ENCODE measurements at places on chromosomes 7 and 10.
A peak's percentile ranks its signal among the peaks of the same experiment; 100 is the strongest.

DNA sequence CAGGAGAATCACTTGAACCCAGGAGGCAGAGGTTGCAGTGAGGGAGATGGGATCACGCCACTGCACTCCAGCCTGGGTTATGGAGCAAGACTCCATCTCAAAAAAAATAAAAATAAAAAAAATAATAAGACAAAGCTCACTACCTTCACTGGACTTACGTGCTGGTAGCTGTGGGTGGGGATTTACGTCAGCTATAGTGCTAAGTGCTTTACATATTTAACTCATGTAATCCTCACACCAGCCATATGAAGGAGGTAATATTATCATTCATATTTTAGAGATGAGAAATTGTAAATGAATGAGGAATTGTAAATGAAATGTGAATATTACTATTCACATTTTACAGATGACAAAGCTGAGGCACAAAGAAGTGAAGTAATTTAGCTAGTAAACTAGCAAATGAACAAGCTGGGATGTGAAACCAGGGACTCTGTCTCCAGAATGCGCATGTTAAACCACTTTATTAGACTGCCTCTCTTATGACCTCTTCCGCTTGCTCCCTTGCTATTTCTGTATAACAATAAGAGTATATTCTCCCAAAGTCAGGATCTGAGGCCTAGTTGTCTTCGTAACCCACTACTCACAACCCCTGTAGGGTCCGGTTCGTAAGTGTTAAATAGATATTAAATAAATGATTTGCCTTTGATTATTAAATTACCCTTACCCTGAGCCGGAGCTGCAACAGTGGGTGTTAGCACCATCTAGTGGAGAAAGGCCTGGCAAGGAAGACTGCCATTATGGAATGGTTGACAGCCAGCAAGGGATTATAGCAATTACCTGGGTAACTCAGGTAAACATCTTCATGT is 70.2 kb downstream of the HTR7 start:
- DNase-seq, result peak; percentile 46

DNA sequence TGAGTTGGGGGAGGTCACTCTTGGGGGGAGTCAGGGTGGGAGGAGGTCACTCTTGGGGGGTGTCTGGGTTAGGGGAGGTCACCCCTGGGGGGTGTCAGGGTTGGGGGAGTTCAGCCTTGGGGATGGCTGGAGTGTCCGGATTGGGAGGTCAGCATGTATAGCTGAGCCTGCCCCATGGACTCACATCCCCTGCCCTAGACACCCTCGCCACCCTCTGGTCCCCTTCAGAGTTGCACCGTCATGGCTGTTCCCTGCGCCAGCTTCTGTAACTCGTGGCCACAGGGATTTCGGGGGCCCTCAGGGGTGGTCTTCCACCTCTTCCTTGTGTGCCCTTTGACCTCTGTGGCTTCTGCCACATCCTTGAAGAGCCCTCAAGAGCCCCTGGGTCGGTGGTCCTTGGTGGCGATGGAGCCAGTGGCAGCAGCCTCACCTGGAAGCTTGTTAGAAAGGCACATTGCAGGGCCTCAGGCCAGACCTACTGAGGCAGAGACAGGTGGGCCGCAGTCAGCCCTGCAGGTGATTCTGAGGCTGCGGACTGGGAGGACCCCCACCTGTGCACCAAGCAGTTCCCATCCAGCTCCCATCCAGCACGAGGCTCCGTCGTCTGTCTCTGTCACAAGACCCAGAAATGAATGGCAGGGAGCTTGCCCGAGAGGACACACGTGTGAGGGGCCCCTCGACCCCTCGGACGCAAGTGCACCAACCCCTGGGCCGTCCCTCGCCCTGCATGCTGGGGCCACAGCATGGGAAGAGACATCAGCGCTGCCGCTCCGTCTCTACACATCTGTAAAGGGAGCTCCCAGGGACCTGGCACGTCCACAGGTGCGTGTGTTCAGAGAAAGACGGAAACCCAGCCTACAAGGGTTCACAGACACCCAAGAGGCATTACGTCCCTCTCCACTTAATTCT is 44.7 kb upstream of the SUN1 start:
- no peak for DNase-seq

DNA sequence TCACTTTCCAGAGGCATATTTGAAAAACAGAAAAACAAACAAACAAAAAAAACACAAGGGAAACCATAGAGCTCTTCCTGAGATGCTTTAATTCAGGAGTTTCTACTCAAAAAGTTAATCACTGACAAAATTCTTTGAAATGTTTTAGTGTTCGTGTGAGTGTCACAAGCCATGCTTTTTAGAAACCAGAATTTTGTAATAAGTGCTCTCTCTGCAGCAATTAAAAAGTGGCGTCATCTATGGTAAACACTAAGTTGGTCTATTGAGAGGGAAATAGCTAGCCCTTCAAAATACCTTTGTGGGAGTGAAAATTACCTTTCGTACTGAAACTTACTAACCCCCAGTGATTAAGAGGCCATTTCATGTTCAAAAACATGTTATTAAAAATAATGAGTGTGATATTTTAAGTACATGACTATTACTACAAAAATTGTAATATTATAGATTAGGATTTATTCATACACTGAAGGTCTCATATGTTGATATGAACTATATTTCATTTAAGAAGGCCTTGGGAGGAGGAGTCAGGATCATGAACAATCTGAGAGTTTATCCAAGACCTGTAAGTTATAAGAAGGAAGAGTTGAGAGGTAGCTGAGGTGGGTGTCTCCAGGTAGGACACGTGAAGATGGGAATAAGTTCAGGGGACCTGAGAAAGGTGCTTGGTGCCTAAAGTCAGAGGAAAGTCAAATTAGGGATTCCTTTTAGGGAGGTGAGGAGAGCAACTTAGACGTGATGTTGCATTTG is 94.6 kb downstream of the PPP1R9A start:
- DNase-seq, result no peak

GRCh38 chr7:144907577-144907976 is 71.7 kb upstream of the TPK1 start:
- DNase-seq, result no peak

DNA sequence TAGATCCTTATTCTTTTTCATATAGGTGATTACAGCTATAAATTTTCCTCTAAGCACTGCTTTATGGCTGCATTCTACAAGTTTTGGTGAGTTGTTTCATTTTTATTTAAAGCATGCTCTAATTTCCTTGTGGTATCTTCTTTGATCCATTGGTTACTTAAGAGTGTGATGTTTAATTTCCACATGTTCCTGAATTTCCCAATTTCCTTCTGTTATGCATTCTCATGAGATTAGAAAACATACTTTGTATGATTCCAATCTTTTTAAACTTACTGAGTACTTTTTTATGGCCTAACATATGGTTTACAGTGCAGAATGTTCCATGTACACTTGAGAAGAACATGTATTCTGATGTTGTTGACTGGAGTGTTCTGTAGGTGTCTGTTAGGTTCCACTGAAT is 53.4 kb downstream of the MYL10 start:
- no peak for DNase-seq

GRCh38 chr10:122374859-122375678 is 561 bp downstream of the PLEKHA1 start:
- DNase-seq, result peak; percentile 59

GRCh38 chr7:28755255-28755654 is 202.9 kb downstream of the TRIL start:
- peak; percentile 67 for DNase-seq

DNA sequence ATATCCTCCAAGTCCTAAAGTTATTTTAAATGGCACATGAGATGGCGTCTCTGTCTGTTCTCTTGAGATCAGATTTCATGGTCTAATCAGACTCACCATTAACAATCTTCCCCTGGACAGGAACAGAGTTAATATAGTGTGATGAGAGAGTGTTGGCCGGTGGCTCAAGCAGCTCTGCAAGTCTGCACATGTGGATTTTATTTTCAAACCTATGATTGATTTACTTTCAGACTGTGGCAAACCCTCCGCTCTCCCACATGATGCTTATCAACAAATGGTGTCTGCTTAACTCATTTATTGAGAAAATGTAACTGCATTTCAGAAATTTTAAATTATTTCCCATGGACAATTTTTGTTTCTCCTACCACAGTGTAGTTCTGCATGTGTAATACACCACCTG is 46.5 kb upstream of the HGF start:
- no peak for DNase-seq

- peak; percentile 86 for DNase-seq
Measured at GRCh38 chr10:55631071-55631654, 729.9 kb downstream of the ZWINT start.

GRCh38 chr7:7834761-7835160 is 116.4 kb upstream of the RPA3 start:
- DNase-seq, result no peak

GRCh38 chr7:98051118-98051744 is 55.4 kb upstream of the LMTK2 start:
- no peak for DNase-seq

- no peak for DNase-seq
Measured at GRCh38 chr10:6068422-6068821, 6.3 kb upstream of the IL2RA start.

DNA sequence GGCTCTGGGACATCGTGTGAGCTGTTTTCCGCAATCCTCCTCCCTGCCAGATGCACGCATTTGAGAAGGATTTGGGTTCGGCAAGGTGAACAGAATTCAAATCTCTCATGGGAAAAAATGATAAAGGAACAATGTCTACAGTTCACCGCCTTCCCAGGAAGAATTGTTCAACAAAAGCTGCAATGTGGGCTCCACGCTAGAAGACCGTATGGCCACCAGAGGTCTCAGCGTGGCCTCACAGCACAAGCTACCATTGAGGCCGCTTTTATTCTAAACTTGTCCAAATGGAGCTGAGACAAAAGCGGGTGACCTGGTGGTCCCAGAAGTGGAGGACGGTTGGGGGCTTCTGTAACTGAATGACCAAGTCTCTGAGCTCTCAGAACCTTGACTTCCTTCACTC is 733.1 kb downstream of the PARD3 start:
- no peak for DNase-seq

DNA sequence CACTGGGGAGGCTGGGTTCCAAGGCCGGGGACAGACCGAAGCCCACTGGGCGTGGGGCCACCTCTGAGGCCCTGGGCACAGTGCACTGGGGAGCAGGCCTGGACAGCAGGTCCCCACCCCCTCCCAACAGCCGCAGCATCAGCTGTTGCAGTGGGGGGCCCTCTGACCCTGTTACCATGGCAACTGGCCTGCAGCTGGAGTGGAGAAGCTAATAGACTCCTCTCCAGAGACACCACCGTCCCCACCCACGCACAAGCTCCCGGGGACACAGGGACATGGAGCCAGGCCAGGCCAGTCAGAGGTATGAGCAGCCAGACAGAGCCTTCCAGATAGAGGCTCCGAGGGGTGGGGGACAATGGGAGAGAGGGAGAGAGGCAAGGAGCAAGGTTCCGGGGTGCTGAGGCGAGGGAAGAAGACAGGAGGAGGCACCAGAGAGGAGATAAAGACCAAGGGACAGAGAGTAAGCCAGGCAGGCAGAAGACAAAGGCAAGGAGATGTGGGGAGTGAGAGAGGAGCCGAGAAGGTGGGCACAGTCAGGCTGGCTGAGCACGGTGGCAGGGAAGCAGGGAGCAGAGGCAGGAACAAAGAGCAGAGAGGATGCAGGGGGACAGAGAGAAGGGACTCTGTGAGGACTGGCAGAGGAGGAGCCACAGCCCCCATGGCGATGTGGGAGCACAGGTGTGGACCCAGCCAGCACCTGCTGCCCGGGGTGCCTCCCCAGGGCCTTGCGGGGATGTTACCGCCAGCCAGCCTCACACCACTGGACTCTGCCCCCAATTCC is 6.7 kb downstream of the KCNH2 start:
- no peak for DNase-seq

DNA sequence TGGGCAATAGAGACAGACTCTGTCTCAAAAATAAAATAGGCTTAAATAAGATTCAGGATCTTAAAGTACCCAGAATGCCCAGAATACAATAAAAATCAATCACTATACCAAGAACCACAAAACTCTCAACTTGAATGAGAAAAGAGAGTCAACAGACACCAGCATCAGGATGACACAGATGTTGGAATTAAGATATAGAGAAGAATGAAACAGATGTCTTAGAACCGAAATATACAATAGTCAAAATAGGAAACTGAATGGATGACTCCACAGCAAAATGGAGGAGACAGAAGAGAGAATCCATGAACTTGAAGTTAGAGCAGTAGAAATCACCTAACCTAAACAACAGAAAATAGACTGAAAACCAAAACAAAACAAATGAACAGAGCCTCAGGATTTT is 29.6 kb downstream of the POR start:
- DNase-seq, result no peak

GRCh38 chr10:29257106-29257783 is 31.6 kb upstream of the LYZL1 start:
- DNase-seq, result peak; percentile 62

DNA sequence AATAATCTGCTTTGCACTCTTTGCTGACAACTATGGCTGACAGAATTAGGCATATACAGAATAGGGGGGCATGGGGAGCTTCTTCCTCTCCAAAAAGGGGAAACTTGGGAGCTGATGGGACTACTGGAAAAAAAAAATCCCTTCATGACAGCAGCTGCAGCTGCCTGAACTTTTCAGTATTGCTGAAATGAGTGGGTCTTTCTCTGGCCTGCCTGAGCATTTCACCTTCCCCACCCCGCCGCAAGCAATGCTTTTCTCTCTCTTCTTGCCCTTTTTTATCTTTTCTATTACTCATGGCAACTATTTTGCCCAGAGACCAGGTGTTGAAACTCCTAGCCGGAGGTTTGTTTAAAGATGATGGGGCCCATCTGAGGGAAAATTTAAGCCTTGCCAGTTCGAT is 244.9 kb downstream of the SEMA3D start:
- DNase-seq, result no peak

GRCh38 chr7:96200740-96201139 is 121.2 kb downstream of the SLC25A13 start:
- no peak for DNase-seq

DNA sequence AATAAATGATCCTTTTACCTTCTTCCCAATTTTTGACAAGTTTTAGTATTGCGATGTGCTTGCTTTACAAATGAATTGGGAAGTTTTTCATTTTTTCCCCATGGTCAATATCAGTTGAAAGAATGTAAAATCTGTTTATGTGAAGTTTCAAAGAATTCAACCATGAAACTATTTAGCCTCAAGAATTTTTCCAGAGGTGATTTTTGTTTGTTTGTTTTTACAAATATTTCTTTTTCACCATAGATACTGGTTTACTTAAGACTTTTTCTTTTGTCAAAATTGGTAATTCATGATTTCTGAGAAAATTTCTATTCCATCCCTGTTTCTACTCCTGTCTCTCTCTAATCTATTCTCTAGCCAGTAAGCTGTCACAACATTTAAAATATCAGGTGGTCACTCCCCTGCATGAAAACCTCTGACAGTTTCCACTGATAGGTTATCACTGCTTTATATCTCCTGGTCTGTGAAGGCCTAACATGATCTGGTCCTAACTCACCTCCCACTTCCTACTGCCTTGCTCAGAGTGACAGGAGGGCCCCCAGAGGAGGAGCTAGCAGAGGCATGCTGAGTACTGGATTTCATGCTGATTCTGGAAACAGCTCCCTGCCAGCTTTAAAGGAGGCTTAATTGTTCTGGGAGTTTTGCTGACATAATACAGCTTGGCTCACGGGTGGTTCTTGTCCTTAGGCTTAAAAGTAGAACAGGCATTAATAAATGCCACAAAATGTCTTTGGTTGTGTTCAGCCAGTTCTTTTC is 7.6 kb upstream of the ARMS2 start:
- no peak for DNase-seq

Data from urothelium cell line (cell line).